ENCODE measurements at places on chromosomes 5 and 9. TPM values are rescaled to one million over a fixed set of nuclear protein-coding genes. Genes with fewer than 3 reads are reported as not detected.

Gene PCDHGB2
- 2.2 TPM for total RNA-seq

Gene GFRA3
- not detected for total RNA-seq

Gene TMEM252
- total RNA-seq: not detected

Gene C5orf22
- 23.6 TPM for total RNA-seq

Gene KLF4
- total RNA-seq: 16.4 TPM

GRCh38 chr5:95059636-95060035 is 225.3 kb downstream of the MCTP1 start:
- H3K4me3 ChIP-seq: no peak overlapping the region
- no peaks in the 10 kb centered on the region for H3K27me3 ChIP-seq
- no peak overlapping the region for H3K27ac ChIP-seq
- H3K36me3 ChIP-seq: no peaks in the 10 kb centered on the region

GRCh38 chr5:129110742-129111141 is 16.2 kb downstream of the ISOC1 start:
- no peak for DNase-seq
- peaks cover 6% of the 10 kb centered on the region for H3K36me3 ChIP-seq
- H3K27me3 ChIP-seq: no peaks in the 10 kb centered on the region
- H3K4me1 ChIP-seq: peaks cover 5% of the 10 kb centered on the region
- H3K4me3 ChIP-seq: no peak overlapping the region

DNA sequence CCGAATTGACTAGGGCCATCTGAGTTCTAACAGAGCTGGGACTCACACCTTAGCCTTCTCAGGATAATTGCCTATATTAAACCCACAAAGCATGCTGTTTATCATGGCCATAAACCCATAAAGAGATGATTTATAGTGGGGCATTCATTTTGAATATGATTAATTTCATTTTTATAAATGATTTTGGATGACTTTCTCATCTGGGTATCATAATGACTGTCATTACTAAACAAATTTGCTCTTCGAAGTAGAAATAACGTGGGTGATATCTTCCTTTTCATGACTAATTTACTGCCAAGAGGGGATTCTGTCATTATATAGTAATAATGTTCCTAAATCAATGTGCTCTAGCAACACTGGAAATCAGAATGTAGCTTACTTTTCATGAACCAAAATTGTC is 498.2 kb downstream of the CDH12 start:
- no peak overlapping the region for H3K27ac ChIP-seq
- H3K4me1 ChIP-seq: no peaks in the 10 kb centered on the region
- no peak for DNase-seq
- H3K36me3 ChIP-seq: no peaks in the 10 kb centered on the region
- no peaks in the 10 kb centered on the region for H3K27me3 ChIP-seq
- H3K4me3 ChIP-seq: no peak overlapping the region

DNA sequence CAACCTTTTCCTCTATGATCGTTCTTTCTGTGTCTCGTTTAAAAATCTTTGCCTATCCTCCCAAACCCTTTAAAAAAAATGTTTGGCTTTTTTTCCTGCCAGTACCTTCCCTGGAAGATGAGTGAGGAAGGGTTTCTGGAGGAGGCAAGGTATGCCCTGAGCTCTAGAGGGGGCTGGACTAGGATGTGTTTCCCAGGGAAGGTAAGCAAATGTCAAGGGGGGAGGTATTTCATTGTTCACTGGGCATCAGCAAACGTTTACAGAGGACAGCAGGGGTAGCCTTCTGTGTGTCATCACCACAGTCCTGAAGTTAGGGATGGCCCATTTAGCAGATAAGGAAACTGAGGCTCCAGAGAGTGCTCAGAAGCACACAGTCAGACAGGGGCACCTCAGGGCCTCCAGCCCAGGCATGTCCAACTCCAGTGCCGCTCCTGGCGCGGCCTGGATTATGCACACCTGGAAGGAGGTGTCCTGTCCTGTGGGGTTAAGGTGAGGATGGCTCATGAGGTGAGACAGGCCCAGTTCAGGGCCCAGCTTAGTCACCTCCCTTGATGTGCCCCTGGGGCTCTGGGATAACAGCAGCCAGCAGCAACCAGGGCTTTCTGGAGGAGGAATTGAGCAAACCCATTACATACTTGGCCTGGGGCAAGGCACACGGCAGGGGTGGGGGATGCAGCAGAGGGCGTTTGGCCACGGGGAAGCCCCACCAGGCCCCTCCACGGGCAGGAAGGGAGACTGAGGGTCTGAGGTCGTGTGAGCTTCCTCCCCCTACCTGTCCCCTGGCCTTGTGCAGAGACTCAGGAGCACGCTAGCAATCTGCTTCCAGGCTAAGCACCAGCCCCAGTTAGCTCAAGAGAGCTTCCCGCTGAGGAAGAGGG is 100.3 kb upstream of the LMX1B start:
- no peaks in the 10 kb centered on the region for H3K4me1 ChIP-seq
- no peaks in the 10 kb centered on the region for H3K36me3 ChIP-seq
- H3K4me3 ChIP-seq: no peak overlapping the region
- H3K27me3 ChIP-seq: no peaks in the 10 kb centered on the region

DNA sequence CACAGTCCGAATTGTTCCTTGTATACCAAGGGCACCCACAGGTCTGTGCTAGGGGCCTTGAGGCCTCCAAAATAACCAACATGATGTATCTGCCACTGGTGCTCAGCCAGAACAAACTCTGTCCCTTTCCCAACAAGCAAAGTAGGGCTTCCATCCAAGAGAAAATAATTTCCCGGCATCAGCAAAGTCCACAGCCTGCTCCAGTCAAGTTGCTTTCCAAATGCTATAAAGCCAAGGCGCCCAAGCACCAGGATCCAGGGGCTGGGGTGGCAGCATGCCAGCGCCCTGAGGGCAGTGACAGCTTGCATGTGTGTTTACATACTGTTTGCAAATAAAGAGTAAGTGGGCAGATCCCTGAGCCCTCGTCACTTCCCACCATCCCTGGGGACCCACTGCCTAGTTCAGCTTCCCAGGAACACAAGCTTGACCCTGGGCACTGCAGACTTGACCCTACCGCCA is 155.9 kb downstream of the ERCC6L2 start:
- no peak overlapping the region for H3K4me3 ChIP-seq
- H3K4me1 ChIP-seq: no peaks in the 10 kb centered on the region
- no peaks in the 10 kb centered on the region for H3K36me3 ChIP-seq
- H3K27me3 ChIP-seq: peaks cover 2% of the 10 kb centered on the region
- no peak for DNase-seq

DNA sequence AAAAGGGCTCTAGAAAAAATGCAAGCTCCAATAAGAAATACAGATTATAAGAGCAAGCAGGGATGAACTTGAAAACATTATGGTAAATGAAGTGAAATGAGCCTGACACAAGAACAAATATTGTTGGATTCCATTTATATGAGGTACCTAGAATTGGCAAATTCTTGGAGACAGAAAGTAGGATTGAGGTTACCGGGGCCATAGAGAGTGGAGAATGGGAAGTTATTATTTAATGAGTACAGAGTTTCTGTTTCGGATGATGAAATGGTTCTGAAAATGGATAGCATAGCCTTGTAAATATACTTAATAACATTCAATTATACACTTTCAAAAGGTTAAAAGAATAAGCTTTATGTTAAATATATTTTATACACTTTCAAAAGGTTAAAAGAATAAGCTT is 75.6 kb upstream of the SLC12A2 start:
- H3K36me3 ChIP-seq: no peaks in the 10 kb centered on the region
- H3K27ac ChIP-seq: no peak overlapping the region
- H3K4me1 ChIP-seq: no peaks in the 10 kb centered on the region
- no peak overlapping the region for H3K4me3 ChIP-seq

DNA sequence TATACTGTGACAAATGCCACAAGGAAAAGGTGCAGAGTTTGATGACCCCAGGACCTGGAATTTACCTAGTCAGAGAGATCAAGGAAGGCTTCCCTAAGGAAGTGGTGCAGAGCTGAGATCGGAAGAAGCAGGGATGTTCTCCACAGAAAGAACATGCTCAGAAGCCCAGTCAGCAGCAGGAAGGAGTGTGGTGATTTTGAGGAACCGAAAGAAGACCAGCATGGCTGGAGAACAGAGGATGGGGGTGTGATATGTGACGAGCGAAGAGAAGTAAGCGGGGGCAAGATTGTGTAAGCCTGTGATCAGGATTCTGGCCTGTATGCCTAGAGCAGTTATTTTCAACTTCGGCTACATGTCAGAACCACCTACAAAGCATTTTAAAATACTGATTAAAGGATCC is 18.7 kb upstream of the PIK3R1 start:
- no peak overlapping the region for H3K27ac ChIP-seq
- peaks cover 22% of the 10 kb centered on the region for H3K4me1 ChIP-seq
- H3K27me3 ChIP-seq: no peaks in the 10 kb centered on the region
- no peaks in the 10 kb centered on the region for H3K36me3 ChIP-seq

DNA sequence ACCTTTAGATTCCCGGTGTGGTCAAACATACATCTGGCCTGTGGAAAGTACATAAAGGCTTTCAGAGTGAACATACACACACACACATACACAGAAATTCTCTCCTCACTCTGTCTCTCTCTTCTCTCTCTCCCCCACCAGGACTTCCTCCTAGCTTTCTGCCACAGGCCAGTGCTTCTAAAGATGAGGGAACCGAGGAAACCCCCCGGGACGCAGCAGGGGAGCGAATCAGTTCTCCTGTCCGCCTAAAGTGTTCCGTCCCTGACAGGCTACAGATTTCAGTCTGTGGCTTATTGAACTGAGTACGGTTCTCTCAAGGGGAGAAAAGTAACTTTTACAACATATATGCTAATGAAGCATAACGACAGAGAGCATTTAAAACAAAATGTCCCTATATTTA is 75.8 kb downstream of the MED27 start:
- no peak for DNase-seq
- peaks cover 23% of the 10 kb centered on the region for H3K4me1 ChIP-seq
- no peaks in the 10 kb centered on the region for H3K27me3 ChIP-seq
- H3K27ac ChIP-seq: no peak overlapping the region

DNA sequence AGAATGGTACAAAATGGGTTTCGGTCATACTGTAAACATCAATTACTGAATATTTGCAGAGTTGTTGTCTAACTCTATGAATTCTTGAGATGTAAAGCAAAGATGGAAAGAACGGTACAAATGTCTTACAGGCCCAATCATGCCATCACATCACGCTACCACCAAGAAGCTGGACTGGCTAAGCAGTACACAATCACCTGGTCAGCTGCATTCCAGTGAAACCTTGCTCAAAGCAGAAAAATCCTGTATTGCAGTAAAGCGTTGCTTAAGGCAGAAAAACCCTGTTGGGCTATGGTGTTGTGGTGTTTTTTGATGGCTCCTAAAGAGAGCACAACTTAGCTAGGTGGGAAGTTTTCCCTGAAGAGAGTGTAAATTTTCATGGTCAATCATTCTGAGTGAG is 112.6 kb upstream of the RASA1 start:
- H3K4me1 ChIP-seq: no peaks in the 10 kb centered on the region
- no peaks in the 10 kb centered on the region for H3K36me3 ChIP-seq
- H3K27me3 ChIP-seq: no peaks in the 10 kb centered on the region
- H3K4me3 ChIP-seq: no peak overlapping the region
- no peak for DNase-seq

DNA sequence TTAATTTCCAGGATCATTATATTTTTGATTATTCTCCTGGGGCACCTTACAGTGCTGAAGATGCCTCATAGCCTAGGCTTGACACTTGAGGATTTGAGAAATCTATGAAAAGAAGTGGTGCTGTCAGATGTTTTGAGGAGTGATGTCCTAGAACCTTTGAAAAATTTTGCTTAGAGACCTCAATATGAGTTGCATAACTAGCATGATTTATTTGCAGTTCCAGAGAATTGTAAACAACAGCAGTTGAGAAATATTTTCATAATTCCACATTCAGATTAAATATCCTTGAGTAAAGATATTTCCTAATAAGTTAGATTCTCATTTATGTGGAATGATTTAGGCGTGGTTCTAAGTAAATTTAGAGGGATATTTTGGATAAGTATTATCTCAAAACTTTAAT is 225.8 kb downstream of the ADAMTSL1 start:
- DNase-seq: no peak
- H3K4me1 ChIP-seq: no peaks in the 10 kb centered on the region
- no peaks in the 10 kb centered on the region for H3K36me3 ChIP-seq
- H3K27ac ChIP-seq: no peak overlapping the region
- no peaks in the 10 kb centered on the region for H3K27me3 ChIP-seq

DNA sequence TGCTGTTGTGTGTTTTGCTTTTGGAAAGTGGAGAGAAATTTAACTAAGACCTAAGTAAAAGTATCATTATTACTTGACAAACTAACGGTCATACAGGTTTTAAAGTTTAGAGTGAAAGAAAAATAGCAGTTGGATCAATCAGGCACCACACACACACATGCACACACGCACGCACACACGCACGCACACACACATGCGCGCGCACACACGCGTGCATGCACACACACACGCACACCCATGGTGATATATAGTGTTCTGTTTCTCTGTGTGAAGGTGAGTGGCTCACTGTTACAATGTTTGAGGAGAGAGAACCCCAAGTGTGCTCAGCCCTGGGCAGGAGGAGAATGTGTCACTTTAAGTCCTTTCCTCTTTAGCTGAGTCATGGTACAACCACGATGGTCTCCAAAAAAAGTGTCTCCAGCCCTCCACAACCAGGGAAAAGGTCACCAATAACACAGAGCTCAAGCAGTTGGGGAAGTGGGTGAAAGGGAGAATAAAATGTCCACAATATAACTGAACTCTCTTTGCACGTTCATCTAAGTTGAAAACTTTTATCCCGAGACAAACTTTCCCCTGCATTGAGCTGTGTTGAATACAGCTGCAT is 3.2 kb downstream of the ZNF366 start:
- no peak for DNase-seq
- H3K27me3 ChIP-seq: no peaks in the 10 kb centered on the region
- H3K27ac ChIP-seq: peak overlapping the region; percentile 87
- peak overlapping the region; percentile 55 for H3K4me3 ChIP-seq
- H3K4me1 ChIP-seq: peaks cover 54% of the 10 kb centered on the region

GRCh38 chr5:59209758-59210359 is 627.0 kb downstream of the RAB3C start:
- H3K27me3 ChIP-seq: no peaks in the 10 kb centered on the region
- DNase-seq: no peak

DNA sequence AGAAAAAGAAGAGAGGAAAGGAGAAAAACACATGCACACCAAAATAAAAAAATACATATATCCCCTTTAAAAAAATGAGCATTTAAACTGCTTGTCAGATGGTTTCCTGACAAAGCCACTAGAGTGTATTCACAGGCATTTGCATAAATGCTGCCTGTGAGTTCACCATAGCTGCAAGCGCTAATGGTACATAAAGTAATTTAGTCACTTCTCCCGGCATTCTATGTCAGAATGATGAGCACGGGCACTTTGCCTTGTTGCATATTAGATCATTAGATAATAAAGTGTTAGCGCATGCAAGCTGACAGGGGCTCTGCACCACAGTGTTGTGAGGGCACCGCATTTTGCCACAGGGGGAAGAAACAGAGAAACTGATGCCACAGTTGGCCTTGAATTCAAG is 280.6 kb downstream of the EBF1 start:
- no peaks in the 10 kb centered on the region for H3K27me3 ChIP-seq
- no peak overlapping the region for H3K27ac ChIP-seq
- no peak overlapping the region for H3K4me3 ChIP-seq
- DNase-seq: no peak
- no peaks in the 10 kb centered on the region for H3K36me3 ChIP-seq
- H3K4me1 ChIP-seq: no peaks in the 10 kb centered on the region

DNA sequence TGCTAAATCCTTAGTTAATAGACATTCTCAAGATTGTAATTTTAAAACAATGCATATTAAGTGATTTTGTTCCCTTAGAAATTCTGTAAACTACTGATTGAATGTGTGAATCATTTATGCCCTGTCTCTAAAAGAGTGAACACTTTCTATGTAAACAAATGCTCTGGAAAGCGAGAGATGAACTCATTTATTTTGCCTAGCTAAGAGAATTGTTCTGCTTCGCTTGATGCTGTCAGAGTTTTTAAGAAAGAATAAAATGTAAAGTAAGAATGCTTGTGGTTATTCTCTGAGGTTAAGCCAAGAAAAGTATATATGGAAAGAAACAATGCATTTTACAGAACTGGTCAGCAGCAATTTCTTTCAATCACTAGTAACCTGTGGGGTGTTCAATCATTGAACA is 347.4 kb upstream of the NUDT12 start:
- no peak for DNase-seq
- no peaks in the 10 kb centered on the region for H3K4me1 ChIP-seq
- H3K27ac ChIP-seq: no peak overlapping the region
- no peak overlapping the region for H3K4me3 ChIP-seq

All from psoas muscle (tissue), 8 donors.